ENCODE measurements at places on chromosomes 13 and 19.

- no peak for DNase-seq
Measured at GRCh38 chr13:113224486-113224885, 15.1 kb downstream of the CUL4A start.

- no peak for DNase-seq
Measured at GRCh38 chr19:35549879-35550523, 4.6 kb downstream of the TMEM147 start.

DNA sequence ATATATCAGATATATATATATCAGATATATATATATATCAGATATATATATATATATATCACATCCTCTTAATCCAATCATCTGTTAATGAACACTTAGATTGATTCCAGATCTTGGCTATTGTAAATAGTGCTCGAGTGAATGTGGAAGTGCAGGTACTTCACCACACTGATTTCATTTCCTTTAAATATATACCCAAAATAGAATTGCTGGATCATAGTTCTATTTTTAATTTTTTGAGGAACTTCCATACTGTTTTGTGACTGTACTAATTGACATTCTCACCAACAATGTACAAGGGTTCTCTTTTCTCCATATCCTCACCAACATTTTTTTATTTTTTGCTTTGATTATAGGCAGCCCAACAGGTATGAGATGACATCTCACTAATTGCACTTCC lies 277.5 kb downstream of the NHLRC3 start:
- DNase-seq = no peak

DNA sequence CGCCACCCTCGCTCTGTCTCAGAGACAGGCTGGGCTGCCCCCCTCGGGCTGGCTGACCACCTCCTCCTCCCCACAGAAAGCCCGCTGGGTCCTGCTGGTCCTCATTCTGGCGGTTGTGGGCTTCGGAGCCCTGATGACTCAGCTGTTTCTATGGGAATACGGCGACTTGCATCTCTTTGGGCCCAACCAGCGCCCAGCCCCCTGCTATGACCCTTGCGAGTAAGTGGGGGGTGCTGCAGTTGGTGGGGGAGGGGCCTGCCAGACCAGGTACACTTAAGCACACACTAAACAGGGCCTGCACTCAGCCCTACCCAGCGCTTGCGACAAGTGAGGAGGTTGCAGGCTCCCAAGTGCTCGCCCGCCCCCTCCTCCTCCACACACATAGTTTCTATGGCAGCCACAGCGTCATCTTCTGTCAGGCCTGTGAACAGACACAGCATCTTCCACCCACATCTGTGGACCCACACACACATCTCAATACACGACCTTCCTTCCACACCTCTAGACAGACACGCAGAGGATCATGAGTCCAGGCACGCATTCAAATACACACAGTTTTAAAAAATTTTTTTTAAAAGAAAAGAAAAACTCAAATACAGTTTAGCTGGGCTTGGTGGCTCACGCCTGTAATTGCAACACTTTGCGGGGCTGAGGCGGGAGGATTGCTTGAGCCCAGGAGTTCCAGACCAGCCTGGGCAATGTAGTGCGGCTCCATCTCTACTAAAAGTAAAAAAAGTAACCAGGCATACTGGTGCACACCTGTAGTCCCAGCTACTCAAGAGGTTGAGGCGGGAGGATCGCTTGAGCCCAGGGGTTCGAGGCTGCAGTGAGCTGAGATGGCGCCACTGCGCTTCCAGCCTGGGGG lies 18.4 kb downstream of the PLD3 start:
- no peak for DNase-seq

DNA sequence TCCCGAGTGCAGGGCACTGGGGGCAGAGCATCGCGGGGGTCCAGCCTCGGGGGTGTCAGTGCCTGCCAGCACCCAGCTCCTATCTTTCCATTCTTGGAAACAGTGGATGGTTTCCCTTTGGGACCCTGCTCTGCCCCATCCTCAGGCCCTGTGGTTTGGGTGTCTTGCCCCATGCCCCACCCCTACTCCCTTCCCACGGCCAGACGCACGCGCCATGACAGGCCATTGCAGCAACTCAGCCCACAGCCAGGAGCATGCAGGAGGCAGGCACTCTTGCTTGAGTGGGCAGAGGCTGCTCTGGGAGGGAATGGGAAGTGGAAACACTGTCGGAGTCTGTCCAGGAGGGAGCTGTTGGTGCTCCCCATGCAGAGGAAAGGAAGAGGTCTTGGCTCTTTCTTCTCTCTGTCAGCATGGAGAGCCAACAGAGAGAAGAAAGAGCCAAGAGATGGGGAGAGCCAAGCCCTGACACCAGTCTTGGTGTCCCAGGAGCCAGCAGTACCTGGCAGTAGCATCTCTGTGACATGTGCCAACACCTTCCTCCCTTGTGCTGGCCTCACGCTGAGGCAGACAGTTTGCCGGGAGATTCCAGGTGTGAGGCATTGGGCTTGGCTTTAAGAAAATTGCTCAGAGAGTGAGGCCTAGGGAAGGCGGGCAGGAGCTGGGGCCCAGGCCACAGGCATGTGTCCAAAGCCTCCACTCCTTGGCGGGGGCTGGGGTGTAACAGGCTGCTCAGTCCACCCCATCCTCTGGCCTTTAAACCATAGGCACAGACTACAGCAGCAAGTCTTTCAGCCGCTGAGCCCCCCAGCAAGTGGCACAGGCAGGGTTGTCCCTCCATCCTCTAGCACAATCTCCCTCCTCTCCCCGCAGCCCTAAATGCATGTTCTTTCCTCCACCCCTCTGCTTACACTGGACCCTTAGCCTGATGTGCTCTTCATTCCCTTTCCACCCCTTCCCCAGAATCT lies 86.7 kb upstream of the UQCRFS1 start:
- DNase-seq = peak; percentile 62

All from posterior vena cava (tissue), 2 donors.